ENCODE measurements at places on chromosomes 11 and 22.

- DNase-seq, result no peak
Measured at GRCh38 chr11:56700914-56701485, 2.1 kb downstream of the OR9G1 start.

DNA sequence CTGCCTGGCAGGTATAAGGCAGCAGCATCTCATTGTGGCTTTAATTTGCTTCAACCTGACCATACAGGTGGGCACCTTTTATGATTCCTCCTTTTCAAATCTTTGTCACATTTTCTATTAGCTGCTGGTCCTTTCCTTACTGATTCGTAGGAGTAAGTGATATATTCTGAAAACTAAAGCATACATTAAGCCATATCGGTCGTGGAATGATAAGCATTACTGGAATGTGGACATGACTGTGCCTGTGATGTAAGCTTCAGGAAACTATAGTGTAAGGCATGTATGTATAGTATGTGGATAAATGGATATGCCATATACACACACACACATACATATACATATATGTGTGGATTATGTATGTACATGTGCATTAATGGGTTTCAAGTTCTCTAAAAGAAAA lies 20.8 kb downstream of the YPEL1 start:
- no peak for DNase-seq

GRCh38 chr11:114081641-114082414 lies 22.3 kb downstream of the ZBTB16 start:
- DNase-seq, result no peak

- no peak for DNase-seq
Measured at GRCh38 chr11:110830344-110830743, 118.1 kb upstream of the ARHGAP20 start.

- no peak for DNase-seq
Measured at GRCh38 chr22:41557401-41558240, 3.2 kb upstream of the CSDC2 start.

DNA sequence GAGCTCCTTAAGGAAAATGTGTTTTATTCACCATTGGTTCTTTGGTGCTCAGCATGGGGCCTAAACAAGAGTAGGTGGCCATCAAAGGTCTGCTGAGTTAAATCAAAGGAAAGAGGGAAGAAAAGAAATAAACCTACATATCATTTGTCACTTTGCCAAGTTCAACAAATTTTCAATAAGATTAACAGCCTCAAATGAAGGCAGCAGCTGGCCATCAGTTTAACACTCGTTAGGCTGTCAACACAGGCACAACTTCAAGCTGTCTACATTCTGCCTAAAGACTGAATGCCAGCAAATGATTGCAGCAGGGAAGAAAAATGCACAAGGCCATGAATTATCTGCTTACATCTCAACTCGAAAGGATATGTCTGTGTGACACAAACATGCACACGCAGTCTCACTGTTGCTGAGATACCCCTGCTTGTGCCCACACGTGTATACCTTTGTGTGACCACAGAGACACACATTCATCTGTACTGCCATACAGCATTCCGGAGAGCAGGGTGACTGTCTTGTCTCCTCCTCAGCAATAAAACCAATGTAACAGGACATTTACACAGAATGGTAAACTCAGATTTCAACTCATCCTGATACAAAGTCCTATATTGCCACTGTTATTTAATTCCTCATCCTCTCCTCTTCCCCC lies 40.1 kb downstream of the TRIM66 start:
- no peak for DNase-seq
